Activated CD8-positive, alpha-beta memory T cell treated with anti-CD3 and anti-CD28 coated beads for 48 hours (primary cell): ENCODE measurements at places on chromosomes 13 and 19.

- DNase-seq: no peak
Measured at GRCh38 chr13:110506859-110507566, 54.5 kb downstream of the RAB20 start.

DNA sequence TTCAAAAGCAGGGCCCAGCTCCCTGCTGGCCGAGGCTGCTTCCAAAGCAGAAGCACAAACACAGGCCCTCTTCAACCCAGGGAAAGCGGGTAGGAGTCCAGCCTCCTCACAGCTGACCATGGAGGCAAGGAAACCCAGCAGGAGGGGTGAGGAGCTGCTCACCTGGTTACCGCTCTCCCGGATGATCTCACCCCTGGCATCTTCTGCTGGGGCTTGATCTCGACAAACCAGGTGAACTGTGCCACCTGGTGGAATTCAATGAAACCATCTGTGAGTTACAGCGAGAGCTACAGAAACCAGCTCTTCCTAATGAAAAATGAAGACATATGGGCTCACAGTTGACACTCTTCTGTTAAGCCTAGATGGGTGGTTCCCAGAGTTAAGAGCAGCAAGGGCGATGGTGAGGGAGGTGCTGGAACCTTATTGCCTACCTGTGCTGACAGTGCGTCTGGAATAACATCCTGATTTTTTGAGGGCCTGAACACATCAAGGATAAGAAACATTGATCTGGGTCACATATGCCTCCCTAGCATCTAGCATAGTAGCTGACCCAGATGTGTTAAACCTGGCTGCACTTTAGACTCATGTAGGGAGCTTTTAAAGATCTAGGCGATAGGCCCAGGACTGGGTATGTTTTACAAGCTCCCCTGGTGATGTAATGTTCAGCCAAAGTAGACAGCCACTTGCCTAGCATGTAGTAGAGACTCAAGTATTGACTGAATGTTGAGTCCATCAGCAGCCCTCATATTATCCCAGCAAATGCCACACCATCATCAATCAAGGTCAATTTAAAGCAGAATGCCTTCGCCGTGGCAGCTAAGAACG, 6.1 kb downstream of the DHRS12 start:
- no peak for DNase-seq

DNA sequence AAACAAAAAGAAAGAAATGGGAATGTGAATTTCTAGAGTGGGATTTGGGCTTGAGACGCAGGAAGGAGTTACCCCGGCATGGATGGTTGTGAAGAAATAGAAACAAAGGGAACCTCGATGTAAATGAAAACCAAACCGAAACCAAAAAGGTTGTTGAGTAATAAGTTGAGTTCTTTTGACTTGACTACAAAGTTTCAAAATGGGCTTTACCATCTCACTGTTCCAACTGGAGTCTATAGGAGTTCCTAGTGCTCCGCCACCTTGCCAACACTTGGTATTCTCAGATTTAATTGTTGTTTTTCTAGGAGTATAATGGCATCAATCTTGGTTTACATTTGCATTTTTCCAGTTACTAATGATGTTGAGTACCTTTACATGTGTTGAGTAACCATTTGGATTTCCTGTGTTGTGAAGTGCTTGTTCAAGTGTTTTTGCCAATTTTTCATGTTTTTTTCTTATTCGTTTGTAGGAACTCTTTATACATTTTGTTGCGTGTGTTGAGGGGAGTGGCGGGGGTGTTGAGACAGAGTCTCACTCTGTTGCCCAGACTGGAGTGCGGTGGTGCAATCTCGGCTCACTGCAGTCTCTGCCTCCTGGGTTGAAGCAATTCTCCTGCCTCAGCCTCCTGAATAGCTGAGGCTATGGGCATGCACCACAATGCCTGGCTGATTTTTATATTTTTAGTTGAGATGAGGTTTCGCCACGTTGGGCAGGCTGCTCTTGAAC, 9.2 kb downstream of the UBE2S start:
- no peak for DNase-seq

- DNase-seq: no peak
Measured at GRCh38 chr19:23769691-23770468, 11.2 kb upstream of the ZNF681 start.

DNA sequence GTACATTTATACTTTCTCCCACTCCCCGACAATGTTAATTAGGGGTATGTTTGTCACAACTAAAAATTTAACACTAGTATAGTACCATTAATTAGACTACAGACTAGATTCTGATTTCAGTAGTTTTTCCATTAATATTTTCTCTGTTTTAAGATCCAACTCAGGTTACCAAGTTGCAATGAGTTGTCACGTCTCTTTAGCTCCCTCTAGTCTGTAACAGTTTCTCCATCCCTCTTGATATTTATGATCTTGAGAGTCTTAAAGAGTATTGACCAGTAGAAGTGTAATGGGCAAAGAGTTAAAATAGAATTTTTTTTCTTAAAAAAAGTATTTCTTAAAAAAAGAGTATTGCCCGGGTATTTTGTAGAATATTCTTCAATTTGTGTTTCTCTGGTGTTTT, 598.1 kb downstream of the TBC1D4 start:
- DNase-seq: no peak
